CD4-positive, alpha-beta memory T cell (primary cell): ENCODE measurements at places on chromosomes 5 and 9.

DNA sequence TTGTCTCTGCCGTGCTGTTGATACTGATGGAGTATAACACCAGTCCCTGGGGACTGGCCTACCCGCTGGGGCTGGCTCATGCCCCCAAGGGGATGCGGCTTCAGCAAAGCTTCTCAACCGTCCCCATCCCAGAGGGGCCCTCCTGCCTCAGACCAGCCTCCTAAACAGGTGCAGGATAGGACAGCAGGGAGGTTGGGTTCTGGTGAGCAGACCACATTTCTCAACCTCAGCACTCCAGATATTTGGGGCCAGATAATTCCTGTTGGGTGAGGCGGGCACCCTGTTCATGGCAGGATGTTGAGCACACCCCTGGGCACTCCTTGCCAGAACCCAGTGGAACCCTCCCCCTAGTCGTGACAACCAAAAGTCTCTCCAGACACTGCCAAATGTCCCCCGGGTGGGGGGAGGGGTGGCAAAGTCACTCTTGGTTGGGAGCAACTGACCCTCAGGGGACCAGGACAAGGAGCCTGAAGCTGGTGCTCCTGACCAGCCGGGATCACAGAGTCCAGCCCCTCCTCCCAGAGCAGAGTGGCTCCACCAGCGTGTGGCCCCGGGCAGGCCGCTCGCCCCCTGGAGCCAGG, 107.8 kb downstream of the ZNF354C start:
- DNase-seq = no peak

DNA sequence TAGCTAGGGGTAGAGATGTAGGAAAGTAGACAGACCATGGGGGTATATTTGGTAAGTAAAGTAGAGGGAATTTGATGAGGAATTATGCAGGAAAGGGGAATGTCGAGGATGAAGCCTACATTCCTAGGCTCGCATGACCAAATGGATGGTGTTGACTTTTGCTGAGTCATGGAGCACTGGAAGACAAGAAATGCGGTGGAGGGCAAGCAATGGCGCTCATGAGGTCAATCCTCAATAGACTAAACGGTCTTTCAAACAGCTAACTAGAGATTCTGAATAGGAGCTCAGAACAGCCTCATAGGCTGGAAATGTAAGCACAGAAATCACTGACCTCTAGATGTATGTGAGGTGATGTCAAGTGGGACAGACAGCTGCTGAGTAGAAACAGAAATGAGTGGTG, 50.7 kb upstream of the FST start:
- no peak for DNase-seq

GRCh38 chr9:72554221-72554641, 32.8 kb downstream of the TMC1 start:
- DNase-seq = no peak

GRCh38 chr9:123406691-123407216, 50.8 kb downstream of the CRB2 start:
- DNase-seq = no peak

DNA sequence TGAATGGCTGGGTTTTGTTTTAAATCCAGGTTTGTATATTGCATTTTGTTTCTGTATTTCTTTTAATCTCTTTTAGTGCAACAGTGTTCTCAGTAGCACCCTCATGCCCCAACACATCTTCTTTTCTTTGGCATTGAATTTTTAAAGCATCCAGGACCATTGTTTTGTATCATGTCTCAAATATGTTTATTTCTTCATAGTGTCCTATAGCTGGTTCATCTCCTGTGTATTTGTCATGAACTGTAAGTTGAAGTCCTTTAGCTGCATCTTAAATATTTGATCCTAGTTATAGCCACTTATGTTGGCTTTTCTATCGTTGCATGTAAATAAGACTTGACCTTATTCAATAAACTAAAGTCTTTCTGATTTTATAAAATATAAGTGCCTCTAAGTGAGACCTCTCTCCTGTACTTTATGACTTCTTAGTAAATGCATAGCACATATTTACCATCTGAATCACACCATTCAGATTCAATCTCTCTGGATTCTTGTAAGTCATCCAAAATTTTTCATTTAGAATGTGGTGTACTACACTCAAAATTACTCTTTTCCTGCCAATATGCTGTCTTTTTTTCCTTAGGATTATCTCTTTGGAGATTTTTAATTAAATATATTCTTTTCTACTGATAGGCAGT, 21.0 kb upstream of the ERCC6L2 start:
- DNase-seq = no peak

- no peak for DNase-seq
These were observed 3.2 kb downstream of the POU4F3 start for GRCh38 chr5:146341854-146342253.

DNA sequence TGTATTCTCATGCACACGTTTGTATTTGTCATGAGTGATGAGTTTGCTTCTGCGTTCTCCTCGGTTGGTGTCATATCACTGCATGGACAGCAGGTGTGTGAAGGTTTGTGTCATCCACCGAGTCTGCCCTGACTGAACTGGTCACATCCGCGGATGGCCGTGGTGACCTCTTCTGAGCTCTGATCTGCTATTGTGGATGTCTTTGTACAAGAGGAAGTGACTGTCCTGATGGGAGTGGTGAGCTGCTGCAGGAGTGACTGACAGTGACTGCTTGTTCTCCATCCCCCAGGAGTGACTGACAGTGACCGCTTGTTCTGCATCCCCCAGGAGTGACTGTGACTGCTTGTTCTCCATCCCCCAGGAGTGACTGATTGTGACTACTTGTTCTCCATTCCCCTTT, 69.9 kb downstream of the EHMT1 start:
- DNase-seq = no peak
